ENCODE measurements at places on chromosomes 4 and X.

DNA sequence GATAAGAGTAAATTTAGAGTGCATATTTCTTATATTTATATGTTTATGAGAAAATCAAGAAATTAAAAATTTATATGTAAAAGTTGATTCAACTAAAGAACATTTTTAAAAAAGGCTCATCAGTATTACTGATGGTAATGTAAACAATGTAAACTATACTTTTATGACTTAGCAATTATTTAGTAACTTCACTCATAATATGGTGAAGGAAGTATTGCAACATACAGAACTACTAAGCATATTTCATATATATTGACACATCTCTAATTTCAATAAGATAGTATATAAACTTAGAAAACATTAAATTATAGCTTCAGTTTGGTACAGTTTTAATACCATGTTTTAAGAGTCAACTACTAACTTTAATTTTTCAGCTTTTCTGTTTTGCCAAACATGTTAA is 512.8 kb upstream of the PCDH7 start:
- DNase-seq: no peak

- DNase-seq: peak; percentile 26
Observed at GRCh38 chr4:4919927-4920326, 60.5 kb downstream of the MSX1 start.

- DNase-seq: no peak
Observed at GRCh38 chr4:170887396-170887795, 797.6 kb upstream of the AADAT start.

DNA sequence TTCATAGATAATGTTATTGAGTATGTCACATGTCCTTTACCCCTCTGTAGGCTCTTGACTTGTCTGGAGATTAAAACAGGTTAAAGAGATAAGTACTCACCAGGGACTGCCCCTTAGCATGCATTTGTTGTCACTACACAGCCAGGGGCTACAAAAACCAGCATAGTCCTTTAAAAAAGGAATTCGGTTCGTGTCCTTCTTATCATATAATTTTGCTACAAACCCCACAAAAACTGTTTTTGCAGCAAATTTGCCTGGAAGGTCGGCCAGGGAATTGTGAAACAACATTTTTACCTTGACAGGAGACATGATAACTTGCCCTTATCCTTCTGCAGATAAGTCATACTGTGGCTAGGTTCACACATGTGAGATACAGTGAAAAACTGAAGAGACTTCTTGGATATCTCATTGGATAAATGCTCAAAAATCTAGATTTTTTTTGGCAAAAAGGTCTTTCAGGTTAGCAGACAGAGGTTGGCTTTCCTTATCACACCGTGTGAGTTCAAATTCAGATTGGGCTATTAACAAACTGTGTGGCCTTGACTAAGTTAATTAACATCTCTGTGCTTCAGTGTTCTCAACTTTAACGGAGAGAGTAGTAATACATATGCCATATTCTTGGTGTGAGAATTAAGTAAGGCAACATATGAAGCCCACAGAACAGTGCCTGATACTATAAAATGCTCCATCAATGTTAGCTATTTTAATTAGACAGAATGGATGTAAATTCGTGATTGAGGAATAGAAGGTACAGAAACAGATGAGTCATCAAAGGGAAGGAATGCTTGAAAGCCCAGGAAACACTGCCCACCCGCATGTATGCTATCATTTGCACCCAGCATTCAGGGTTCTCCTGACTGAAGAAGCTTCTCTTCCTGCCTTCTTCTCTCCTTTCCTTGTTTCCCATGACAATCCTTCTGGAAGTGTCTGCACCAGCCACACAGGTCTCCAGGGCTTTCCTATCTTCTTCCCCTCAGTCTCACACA is 30.0 kb downstream of the FAM9C start:
- DNase-seq: peak; percentile 55

DNA sequence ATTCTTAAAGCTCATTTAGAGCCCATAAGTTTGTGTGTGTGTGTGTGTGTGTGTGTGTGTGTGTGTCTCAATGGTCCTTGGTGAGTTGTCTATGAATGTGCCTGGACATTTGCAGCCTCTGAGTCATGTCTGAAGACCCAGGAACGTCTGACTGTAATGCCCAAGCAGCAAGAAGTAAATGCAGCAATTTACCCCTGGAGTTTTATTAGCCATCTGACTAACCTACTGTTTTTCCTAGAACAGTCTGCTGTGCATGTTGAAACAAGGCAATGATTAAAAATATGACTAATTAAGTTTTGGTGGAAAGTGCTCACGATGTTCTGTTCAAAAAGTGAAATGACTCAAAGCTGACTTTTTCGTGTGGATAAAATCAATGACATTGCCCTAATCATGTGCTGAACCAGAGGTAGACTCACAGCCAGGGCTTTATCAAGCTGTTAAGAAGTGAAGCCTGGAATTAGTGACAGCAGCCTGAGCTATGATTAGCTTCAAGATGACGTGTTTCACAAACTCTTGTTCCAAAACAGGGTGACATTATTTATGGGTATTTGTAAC is 201.6 kb downstream of the CPE start:
- peak; percentile 78 for DNase-seq

- no peak for DNase-seq
Observed at GRCh38 chr4:140790171-140790570, 34.0 kb upstream of the TBC1D9 start.

DNA sequence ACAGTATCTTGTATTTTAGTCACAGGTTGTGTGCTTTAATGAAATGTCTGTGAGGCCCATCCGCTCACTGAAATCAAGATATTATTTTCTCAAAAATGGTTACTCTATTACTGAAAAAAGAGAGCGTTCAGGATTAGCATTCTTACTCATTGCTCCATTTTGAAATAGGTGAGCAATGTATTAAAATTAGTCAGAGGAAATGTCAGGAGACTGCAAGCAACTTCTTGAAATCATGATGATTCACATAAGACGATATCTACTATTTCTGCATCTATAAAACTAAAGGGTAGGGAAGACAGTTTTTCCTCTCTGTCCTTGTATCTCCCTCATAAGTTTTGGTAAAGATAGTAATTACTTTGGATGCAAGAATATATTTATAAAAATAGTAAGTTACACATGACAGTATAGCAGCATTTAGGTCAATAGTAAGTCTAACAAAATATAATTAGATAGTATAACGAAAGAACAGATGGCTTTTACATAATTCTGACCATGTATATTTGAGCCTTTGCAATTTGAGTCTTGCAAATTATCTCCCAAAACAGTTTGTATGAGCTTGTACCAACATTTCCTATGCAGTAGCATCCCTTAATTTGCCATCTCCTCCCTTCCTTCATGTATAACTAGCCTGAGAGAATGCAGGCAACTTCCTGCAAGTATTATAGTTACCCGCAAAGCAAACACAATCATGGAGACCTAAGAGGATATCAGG is 937.8 kb downstream of the PCDH7 start:
- DNase-seq: peak; percentile 68

DNA sequence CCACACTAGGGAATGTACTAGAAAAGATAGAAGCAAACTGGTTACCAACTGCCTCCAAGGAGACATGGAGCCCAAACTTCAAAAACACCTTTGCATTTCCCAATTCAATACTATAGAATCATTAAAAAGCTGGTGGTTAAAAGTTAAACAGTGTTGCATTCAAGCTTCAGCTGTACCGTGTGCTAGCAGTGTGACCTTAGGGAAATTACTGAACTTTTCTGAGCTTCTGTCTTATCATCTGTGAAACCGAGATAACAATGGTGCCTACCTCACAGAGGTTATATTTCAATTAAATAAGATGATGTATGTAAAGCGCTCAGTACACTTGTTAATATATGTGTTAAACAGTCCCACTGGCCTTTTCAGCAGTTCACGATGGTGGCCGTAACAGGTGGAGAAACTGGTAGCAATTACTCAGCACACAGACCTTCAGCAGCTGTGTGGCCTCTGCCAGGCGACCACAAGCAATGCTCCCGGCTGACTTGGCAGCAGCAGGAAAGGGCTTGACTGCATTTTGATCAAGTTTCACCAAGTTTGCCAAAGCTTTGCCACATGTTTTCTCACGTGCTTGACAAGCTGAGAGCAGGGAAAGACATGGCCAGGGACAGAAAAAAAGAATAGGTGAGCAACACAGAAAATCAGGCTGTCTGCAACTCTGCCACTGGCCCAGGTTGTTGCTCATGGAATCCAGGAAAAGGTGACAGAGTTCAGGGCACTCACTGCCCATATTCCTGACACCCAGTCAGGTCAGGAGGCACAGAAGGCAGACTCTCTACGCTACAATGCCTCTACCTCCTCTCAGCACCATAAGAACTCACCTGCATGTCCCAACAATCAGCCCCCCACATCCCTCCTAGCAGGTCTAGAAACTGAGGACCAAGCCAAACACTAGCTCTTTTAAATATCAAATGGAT is 72.1 kb downstream of the PARM1 start:
- no peak for DNase-seq

GRCh38 chrX:261167-261918 is 19.8 kb upstream of the PLCXD1 start:
- peak; percentile 26 for DNase-seq

DNA sequence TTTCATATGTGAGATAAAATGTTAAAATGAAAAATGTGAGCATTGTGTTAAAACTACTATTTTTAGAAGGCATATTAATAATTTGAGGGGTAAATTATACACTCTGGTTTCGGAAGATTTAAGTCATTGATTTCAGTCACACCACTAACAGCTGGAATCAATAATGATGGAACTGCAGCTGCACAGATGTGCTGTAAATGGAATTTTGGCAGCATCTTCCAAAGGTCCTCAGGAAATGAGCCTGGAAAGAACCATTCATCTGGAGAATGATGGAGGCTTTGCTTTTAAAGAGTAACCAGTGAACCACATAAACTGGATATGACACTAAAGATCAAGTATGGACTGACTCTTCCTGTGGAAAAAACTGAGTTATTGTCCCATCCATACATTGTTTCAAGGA is 759.0 kb upstream of the EPHA5 start:
- DNase-seq: no peak

DNA sequence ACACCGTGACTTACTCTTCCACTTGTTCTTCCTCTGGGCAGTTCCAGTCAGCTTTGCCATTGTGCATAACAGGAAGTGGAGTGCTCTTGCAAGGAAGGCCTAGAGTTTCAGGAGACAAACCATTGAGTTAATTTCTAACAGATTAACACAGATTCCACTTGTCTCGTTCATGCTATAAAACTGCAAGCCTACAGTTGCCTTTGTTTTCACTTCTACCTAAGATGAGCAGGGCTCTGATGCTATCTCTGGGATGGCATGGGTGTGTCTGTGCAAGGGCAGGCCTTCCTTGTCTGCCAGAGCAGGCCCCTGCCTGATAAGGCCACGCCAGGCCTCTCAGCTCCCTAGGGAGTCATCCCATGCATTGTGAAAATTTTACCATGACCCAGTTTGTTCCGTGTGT is 67.7 kb upstream of the PGRMC2 start:
- DNase-seq: peak; percentile 48

GRCh38 chr4:122744229-122744628 is 11.7 kb downstream of the BBS12 start:
- DNase-seq: no peak

Measured in ELR (cell line).